GM23248 (cell line): ENCODE measurements at places on chromosomes 3 and 15. TPM values are rescaled to one million over a fixed set of nuclear protein-coding genes. Genes with fewer than 3 reads are reported as not detected.

The ITGB5 gene
- polyA plus RNA-seq: 33.9 and 39.4 TPM in 2 replicates

DNA sequence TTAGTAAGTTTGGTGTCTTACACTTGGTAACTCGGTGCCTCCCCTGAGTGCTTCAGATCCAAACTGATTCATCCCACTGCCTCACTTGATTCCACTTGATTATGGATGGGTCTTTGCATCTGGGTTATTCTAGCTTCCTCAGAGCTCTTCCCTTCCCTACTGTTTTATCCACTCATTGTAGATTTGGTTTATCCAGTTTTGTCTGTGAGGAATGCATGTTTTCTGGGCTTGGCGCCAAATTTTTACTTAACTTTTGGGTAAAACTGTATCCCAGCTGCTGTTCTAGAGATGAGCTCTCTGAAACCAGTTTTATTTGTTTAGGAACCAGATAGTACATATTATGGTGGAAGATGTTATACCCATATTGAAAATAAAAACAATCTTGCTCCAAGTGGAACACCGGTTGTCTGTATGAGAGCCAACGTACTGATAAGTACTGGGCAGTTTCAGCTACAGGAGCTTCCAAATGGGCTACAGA lies 20.9 kb downstream of the RAD54L2 start:
- peak; percentile 71 for DNase-seq

The ACP3 gene
- 1.1 and 1.7 TPM in 2 replicates for polyA plus RNA-seq

GRCh38 chr3:42814914-42815507 lies 5.8 kb downstream of the ACKR2 start:
- peak; percentile 12 for DNase-seq

GRCh38 chr3:32940726-32941125 lies 10.7 kb upstream of the CCR4 start:
- no peak for DNase-seq

- DNase-seq: no peak
Measured at GRCh38 chr15:69795601-69796000, 302.1 kb downstream of the TLE3 start.

The ANKRD63 gene
- not detected in 2 replicates for polyA plus RNA-seq

DNA sequence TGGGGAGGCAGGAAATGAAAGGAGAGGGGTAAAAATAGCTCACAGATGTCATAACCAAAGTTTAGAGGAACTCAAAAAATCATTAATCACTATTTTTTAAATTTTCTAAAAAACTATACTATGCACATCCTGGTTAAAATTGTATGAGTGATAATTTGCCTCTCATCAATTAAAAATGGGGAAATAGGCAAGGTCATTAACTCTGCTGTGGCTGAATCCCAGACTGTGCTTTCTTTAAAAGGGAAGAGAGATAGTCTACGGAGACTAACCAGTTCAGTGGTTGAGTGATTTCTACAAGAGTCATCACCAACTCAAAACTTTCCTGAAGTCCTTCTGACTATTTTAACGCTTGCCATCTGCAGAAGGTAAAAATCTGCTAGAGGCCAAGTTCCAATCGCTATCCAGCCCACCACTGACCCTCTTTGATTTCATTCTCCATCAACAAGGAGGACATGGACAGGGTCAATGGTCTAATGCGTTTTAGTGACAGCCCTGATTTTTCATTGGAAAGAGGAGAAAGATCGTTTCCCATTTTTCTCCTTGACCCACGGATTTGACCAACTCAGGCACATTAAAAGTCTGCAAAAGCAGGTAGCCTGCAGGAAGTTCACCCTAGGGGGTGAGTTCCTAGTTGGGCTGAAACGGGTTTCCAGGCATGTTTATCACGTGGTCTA lies 850 bp downstream of the SUCLG2 start:
- peak; percentile 51 for DNase-seq

The WDR93 gene
- polyA plus RNA-seq: 0.10 TPM in 1 of 2 replicates, not detected in the other

GRCh38 chr3:123749711-123750110 lies 134.4 kb downstream of the MYLK start:
- peak; percentile 97 for DNase-seq

- no peak for DNase-seq
Measured at GRCh38 chr3:100700708-100701107, 8.6 kb upstream of the TFG start.

The DAZL gene
- polyA plus RNA-seq: not detected in 2 replicates

The TMCO5A gene
- polyA plus RNA-seq: not detected in 2 replicates

DNA sequence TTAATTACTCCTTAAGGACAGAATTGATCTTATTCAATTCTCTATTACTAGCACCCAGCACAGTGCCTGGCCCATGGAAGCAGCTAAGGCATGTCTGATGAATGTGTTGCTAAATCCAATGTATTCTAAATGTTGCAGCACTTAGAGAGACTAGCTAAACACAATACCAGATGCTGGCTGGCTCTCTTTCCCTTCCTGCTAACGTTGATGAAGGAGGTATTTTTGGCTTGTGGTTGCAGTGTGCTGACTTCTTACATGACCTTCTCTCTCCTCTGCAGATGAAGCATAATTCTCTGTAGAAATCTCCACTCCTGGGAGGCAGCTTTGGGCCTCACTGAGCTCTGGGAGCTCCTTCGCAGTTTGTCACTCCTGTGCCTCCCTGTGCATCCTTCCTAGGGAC lies 183.6 kb downstream of the PEX5L start:
- DNase-seq: peak; percentile 44

GRCh38 chr15:64739577-64740143 lies 35.7 kb downstream of the RBPMS2 start:
- DNase-seq: no peak

DNA sequence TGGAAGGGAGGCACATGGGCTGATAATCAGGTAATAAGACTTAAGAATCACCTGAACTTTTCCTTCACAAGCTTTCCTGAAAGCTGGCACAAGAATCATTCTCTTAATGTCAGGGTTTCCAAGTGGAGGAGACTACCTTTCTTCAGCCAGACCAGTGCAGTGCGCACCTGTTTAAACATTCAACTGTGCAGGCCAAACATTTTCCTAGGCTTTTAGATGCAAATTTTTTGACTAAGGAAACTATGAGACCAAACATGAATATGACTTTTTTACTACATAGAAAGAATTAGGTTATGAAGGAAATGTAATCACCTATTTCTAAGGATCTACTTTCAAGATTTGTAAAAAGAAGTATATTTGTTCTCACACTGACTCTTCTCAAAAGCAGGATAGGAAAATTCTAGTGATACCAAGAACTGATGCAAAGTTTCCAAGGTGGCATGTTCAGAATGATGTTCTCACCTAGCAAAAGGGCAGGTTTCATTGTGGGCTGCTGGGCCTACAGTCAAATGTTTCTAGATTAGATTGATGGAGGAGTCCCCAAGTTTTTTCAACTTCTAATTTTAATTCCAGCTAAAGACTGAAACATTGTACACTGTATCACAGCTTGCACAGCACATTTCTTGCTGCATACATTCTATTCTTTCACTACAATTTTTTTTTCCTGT lies 339.1 kb downstream of the TIGIT start:
- DNase-seq: no peak

The HLTF gene
- polyA plus RNA-seq: 28.6 and 33.6 TPM in 2 replicates

The GABRA5 gene
- 0.24 and 0.29 TPM in 2 replicates for polyA plus RNA-seq

- DNase-seq: peak; percentile 69
Measured at GRCh38 chr3:182837855-182838454, 44.7 kb downstream of the ATP11B start.

DNA sequence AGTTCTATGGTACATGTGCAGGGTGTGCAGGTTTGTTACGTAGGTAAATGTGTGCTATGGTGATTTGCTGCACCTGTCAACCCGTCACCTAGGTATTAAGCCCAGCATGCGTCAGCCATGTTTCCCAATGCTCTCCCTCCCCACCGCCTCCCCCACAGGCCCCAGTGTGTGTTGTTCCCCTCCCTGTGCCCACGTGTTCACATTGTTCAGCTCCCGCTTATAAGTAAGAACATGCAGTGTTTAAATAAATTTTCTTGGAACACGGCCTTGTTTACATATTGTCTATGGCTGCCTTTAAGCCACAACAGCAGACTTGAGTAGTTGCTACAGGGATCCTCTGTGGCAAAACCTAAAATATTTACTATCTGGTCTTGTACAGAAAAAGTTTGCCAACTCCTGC lies 41.3 kb upstream of the CORO2B start:
- DNase-seq: no peak

The WHAMM gene
- polyA plus RNA-seq: 3.4 and 3.6 TPM in 2 replicates

DNA sequence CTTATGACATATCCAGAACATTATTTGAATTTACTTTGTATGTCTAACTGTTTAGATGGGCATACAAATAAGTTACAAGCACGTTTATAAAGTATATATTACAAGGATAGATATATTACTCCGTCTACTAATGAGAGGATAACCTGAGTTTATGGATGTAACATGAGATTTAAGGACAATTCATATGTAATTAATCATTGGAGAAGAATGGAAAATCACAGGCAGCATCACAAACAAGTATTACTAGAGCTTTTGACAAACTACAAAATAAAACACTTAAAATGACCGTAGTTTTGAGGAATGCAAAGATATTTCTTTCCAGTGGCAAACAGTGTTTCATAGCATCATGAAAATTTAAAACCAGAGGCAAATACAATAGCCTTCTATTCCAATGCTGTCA lies 113.8 kb downstream of the ROBO1 start:
- DNase-seq: no peak

DNA sequence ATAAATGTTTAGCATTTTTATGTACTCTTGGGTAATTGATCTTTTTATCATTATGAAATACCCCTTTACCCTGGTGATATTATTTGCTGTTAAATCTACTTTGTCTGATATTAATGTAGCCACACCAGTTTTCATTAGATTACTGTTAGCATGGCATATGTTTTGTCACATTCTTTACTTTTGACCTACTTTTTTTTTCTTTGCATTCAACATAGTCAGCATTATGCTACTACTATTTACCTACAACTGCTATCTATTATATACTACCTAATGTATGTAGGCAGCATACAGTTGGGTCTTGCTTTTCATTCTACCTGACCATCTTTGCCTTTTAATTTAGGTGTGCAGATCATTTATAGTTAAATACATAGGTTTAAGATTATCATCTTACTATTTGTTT lies 1429.6 kb upstream of the ALCAM start:
- no peak for DNase-seq

GRCh38 chr3:156148946-156149381 lies 28.6 kb downstream of the KCNAB1 start:
- no peak for DNase-seq

The GOLGA6B gene
- polyA plus RNA-seq: not detected in 2 replicates

DNA sequence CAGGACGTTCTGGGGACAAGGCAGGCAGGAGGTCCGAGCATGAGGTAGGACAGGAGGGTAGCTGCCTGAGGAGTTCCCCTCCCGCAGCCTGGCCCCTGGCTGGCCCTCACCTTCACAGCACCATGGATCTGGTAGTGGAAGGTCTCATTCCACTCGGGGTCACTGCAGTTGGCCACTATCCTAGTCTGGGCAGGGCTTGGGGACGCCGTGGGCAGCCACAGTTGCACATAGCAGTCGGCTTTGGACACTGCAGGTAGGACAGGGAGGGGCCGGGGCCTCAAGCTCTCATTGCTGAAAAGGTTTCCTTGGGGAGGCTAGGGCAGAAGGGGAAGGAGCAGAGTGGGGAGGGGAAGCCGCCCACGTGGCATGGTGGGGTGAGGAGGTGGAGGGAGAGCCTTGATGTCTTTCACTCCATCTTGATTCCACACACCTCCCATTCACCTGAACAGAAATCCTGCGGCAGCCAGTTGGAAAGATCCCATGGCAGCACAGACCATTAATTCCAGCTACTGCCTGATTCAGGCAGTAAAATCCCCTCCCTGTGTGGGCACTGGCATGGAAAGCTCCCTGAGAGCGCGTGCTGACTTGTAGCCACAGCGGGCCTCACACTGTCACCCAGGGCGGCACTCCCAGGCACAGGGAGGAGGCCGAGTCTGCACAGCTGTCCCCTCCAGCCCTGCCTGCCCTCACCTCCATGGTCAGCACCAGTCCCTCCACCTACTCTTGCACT lies 2.1 kb downstream of the PLA2G4F start:
- no peak for DNase-seq

DNA sequence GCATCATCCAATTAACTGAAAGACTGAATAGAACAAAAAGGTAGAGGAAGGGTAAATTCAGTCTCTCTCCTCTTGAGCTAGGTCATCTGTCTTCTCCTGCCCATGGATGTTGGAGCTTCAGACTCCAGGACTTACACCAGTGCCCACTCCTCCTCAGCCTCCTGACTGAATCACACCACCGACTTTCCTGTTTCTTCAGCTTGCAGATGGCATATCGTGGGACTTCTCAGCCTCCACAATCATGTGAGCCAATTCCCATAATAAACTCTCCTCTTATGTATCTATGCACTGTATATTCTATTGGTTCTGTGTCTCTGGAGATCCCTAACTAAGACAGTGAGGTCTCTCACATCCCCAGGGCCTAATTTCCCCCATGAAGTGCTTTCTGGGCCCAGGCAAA lies 140.4 kb downstream of the CD47 start:
- no peak for DNase-seq

DNA sequence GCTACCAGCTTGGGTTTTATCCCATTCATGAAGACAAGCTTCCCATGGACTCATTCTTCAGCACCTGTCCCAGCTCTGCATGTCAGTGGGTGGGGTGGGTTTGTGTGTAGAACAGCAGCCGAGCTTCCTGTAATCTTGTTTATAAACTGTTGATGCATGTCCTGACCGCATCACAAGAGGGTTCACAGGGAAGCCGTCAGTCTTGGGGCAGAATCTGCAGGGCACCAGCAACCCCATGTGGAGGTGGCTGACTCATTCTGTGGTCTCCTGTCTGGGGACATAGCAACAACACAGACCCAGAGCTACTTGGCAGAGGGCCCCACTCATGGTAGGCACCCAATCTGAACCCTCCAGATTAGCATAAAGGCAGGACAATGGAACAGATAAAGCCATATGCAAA lies 35.6 kb downstream of the DAPK2 start:
- DNase-seq: peak; percentile 93

The PPM1L gene
- polyA plus RNA-seq: 0.15 and 0.26 TPM in 2 replicates

DNA sequence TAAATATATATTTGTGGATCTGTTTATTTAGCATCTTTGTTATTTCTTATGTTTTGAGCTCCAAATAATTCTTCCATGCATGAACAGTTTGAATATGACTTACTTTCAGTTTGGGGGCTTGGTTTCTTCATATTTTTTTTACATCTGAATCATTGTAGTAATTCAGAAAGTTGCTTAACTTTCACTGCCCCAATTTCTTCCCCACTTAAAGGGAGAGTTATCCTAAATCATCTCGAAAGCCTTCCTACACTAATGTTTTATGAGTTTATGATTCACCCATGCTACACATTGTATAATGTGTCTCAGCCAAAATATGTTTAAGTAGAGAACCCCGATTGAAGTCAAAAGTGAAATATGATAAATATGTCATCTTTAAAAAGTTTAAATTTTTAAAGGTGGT lies 47.8 kb downstream of the SPRED1 start:
- DNase-seq: peak; percentile 37

GRCh38 chr3:103617961-103618360 lies 1183.1 kb downstream of the ZPLD1 start:
- DNase-seq: no peak

The PPCDC gene
- polyA plus RNA-seq: 9.0 and 11.0 TPM in 2 replicates

GRCh38 chr3:166304584-166304983 lies 467.4 kb upstream of the BCHE start:
- DNase-seq: no peak

- peak; percentile 84 for DNase-seq
Measured at GRCh38 chr15:38564557-38565286, at the start of gene RASGRP1. Gene RASGRP1 (minus strand): TSS chr15:38564814. CDS start chr15:38564628, 186 bp downstream.

GRCh38 chr3:42515391-42515916 lies 13.0 kb downstream of the VIPR1 start:
- DNase-seq: peak; percentile 65

The UACA gene
- polyA plus RNA-seq: 128 and 135 TPM in 2 replicates

GRCh38 chr15:89912145-89912673 lies 543 bp downstream of the ARPIN start:
- peak; percentile 56 for DNase-seq

GRCh38 chr15:98952381-98952803 lies 55.2 kb downstream of the PGPEP1L start:
- DNase-seq: no peak
